ENCODE measurements at places on chromosomes 12 and 14.
A peak's percentile ranks its signal among the peaks of the same experiment; 100 is the strongest.

- no peak for DNase-seq
These were observed 95.4 kb downstream of the MYF5 start for GRCh38 chr12:80811957-80812708.

- DNase-seq, result no peak
These were observed 135.5 kb downstream of the GCH1 start for GRCh38 chr14:54767139-54767431.

GRCh38 chr12:25054783-25055144, 105.9 kb upstream of the BCAT1 start:
- no peak for DNase-seq

DNA sequence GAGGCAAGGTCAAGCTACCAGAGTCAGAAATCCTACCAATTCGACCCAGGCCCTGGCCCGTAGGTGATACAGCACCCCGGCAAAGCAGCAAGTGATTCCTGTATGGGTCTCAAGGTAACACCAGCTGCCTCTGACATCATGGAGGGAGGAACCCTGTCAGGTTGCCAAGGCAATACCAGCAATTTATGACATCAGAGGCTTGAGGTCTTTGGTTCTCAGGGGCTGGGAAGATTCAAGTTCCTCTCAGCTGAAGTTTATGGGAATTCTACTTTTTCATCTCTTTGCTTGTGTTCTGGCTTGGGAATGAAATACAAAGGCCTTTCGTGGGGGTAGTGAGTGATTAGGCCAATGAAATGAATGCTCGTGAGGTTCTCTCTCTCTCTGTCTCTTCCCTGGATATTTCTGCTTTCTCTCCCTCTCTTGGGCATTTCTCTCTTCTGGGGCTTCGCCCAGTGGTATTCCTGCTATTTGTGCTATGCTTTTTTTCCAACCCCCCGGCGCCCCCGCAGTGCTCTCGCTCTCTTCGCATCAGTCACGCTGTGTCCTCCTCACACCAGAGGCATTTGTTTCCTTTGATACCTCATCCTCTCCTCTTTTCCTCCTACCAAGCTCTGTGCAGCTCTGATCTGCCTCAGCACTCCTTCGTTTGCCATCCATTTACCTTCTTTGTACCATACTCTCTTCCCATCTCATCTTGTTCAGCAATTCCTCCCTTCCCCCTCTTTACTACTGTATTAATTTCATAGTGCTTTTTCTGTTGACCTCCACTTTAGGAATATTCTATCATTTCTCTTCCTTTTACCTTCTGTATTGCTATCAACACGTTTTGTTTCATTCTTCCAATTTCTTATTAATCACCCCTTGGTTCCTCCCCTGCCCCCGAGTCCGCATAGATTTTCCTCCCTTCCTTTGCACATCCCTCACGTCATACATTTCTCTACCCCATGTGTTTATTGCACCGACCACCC, 2.9 kb downstream of the ZFHX2 start:
- peak; percentile 40 for DNase-seq

- DNase-seq, result no peak
These were observed 17.1 kb upstream of the KITLG start for GRCh38 chr12:88597365-88597764.

GRCh38 chr14:104243200-104243599, 104.8 kb downstream of the KIF26A start:
- DNase-seq, result no peak

GRCh38 chr12:111546758-111547383, 52.2 kb downstream of the ATXN2 start:
- DNase-seq, result peak; percentile 69

DNA sequence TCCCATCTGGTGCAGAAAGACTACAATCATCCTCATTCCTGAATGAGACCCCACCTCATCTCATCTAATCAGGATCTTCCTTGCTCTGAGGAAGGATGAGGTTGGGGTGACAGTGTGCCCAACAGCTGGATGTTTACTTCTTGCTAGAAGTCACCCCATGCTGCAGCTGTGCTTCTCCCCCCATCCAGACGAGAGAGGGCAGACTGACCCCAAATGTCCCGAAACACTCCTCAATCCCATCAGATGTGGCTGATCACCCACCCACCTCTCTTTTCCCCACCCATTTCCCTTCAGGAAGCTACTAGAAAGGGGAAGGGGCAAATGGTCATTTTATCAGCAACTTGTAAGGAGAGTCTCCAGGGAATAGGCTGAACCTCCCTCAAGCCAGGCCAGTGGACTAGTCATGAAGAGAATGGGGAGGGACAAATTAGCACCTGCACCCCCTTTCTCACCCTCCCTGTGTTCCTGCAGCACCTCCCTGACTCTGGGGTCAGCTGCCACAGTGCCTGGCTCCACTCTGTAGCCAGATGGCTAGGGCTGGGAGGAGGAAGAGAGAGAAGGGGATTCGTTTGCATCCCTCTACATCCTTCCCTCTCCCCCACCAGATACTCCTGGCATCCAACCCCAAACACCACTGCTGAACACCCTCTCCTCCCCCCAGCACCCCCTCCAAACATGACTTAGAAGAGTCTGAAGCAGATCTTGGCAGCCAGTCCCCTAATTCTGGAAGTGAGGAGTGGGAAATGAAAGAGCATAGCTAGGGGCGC, 2.8 kb upstream of the BAZ2A start:
- DNase-seq, result peak; percentile 28

DNA sequence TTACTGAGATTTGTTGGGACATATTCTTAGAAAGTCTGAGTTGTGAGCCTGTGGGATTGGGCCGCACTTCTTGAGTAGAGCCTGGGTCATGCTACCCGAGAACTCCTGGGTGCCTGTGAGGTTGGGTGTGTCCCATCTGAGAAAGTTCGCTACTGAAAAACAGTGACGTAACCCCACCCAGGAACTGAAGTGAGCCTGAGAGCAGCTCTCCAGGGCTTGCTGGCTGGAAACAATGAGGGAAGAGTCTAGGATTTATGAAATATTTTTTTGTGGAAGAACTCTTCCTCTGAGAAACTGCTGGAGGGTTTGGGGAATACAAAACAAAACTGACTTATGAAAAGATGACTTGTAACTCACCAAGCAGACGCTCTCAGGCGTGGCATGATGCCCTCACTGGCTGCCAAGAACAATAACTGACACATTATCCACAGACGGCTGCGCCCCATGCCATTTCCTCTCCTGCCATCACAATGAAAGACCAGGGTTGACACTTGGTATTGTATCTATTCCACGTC, 69.2 kb downstream of the RASSF3 start:
- peak; percentile 80 for DNase-seq

- DNase-seq, result peak; percentile 100
These were observed 5.6 kb downstream of the TNFRSF1A start for GRCh38 chr12:6336079-6336888.

DNA sequence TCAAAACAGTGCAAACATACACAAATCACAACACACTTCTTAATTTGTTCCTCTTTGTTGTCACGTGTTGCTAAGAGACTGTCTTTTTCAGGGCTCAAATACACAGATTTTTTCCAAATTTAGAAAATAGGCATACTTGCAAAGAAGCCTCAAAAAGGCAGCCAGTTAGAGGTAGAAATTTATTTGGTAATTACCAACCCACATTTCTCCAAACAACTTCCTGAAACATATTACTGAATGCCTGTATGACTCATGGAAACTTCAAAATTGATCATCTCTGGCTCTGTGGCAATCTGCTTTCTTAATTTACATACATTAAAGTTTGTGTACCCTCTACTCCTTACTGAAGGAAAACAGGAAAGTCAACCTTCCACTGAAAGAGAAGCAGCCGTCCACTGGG, 36.4 kb downstream of the PPM1H start:
- DNase-seq, result peak; percentile 6

- DNase-seq, result no peak
These were observed 83.0 kb downstream of the SETD3 start for GRCh38 chr14:99397698-99398097.

GRCh38 chr12:98894412-98895085, 249.5 kb downstream of the APAF1 start:
- DNase-seq, result no peak

DNA sequence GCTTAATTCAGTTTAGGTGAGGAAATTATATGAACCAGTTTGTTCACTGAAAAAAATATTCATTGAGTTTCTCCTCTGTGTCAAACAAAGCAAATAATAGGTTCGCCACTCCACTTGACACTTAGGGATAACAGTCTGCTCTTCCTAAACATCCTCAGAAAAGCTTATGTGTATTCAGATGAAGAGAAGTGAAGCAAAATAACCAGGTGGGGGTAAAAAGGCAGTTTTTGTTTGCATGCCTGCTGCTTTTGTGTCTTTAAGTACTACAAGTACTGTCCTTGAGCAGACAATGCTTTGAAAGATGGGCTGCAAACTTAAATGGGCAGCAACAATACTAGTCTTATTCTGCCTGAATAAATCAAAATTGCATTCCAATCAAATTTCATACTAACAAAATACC, 910.7 kb upstream of the MDGA2 start:
- no peak for DNase-seq

DNA sequence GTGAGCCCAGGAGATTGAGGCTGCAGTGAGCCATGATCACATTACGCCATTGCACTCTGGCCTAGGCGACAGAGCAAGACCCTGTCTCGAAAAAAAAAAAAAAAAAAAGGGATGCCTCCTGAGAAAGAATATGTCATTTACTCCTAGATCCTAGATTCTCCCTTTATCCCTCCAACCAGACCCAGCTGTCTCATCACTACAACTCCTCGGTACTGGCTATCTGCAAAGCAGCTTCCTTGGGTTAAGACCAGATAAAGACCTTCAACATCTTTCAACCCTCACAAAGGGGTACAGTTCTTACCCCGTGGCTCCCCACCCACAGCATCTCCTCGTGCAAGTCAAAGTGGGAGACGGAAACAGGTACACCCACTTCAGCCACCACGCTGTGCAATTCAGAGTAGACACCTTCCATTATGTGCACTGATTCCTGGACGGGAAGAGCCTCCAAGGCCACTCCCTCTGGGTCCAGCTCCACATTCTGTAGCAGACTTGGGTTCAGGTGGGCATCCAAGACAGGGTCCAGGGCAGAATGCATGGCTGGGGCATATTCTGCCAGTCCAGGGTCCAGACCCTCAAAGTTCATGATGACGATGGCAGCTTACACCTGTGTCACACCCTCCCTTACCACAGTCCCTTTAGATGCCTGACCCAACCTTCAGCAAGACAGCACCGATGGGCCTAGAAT, 1.1 kb downstream of the PAN2 start:
- DNase-seq, result no peak

DNA sequence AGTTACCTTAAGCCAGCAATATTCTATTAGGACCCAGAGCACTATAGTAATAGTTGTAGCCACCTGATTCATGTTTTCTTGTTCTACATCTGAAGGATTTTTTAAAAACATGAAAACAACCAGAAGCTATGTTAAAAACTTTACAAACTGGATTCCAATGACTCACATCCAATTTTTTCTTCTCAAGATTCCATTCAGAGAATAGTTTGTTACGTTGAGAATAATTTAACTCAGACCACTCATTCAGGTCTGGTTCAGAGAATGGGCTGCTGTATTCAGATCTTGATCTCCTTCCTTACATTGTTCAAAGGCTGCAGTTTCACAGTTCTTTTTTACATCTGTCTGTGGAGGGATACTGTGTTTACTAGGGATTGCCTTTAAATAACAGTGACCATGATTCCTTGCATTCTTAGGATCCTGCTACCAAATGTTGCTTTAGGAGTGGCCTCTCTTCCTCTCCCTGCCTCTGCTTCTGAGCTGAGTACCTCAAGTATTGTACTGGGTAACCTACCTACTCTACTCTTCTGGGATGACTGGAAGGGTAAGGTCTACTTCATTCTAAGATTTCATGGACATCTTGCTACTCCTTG, 448.0 kb upstream of the FBXO33 start:
- DNase-seq, result no peak

GRCh38 chr12:120132863-120133385, 16.4 kb upstream of the RAB35 start:
- DNase-seq, result no peak

DNA sequence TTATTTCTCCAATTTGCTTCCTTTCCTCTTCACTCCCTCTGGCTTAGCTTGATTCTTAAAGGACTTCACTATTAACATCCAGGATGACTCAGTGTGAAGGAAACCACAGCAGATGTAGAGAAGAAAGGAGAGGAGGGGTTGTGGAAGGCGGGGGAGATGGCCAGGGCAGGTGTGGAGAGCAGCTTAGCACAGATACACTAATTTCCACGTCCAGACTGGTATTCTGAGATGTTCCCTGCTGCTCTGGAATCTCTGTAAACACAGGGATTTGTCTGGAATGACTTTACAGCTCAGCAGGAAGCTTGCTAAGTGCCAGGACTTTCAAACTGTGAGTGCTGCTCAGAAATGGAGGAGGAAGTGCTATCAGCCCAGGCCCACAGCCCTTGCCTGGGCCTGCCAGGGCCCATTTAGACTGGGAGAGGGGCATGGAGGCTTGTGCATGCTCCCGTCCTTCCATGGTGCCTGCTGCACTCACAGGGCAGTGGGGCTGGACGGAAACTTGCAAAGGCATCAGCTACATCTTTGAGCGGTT, 202.5 kb upstream of the DDHD1 start:
- peak; percentile 66 for DNase-seq

DNA sequence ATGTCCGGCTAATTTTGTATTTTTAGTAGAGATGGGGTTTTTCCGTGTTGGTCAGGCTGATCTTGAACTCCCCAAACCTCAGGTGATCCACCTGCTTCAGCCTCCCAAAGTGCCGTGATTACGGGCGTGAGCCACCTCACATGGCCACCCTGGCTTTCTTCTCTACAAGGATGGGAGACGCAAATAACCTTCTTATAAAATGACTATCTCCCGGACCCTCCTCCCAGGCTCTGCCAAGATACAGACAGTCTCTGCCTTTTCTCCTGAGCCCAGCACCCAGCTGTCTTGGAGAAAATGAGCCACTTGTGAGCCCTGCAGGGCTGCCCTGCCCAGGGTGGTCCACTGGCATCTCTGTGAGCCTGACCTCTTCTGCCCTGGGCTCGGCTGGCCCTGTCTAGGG, 34.7 kb upstream of the RBM19 start:
- no peak for DNase-seq

DNA sequence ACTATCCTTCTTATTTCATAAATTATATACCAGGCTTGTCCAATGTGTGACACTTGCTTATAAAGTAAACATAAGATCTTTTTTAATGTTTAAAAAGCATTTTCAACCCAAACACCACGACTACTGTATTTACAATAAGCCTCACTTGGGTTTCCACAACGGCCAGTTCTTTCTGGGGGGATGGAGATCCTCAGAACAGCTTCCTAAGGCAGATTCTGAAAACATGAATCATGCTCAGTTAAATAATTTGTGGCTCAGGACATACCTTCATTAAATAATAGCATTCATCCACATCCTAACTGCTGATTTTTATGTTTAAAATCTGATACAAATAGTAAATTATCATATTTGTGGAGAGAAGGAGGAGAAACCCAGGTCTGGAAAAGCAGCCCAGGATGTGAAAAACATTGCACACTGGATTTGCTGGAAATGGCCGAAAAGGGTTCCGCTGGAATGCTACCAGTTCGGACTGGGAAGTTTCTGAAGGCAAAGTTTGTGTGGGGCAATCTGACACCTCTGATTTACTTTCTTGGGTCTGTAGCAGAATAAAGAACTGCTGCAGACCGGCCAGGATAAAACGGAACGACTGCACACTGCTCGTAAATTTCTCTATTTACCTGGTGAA, 597 bp downstream of the GLT8D2 start:
- DNase-seq, result peak; percentile 58

DNA sequence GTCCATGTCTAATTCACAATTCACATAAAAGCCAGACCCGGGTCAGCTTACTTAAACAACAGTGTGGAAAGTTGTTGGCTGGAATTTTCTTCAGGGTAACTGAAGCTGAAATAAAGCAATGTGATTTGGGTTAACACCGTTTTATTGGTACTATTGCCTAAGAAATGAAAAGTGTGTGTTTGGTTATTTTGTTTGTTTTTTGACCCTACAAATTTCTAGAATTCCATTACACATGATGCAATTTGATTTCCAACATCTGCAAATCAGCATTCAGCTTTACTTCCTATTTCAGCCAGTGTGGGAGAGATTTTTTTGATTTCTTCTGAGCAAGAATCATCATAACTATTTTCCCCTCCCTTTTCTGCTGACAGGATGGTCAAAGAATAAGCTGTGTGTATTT, 45.7 kb upstream of the CLMN start:
- DNase-seq, result peak; percentile 68

Data from fibroblast of mammary gland (primary cell).